ENCODE measurements at places on chromosomes 16 and 17. TPM values are rescaled to one million over a fixed set of nuclear protein-coding genes. Genes with fewer than 3 reads are reported as not detected.

Gene LHX1
- 2.9 TPM for total RNA-seq

Gene METTL22
- 14.2 TPM for total RNA-seq

Gene RRN3
- 43.4 TPM for total RNA-seq

Gene ERN2
- 0.33 TPM for total RNA-seq

Gene TMC8
- total RNA-seq: 2.0 TPM

Gene TPSD1
- not detected for total RNA-seq

Gene ZSCAN10
- total RNA-seq: not detected

Gene CCDC92B
- total RNA-seq: 1.0 TPM

Gene SOX15
- 1.2 TPM for total RNA-seq

Gene MYH11
- total RNA-seq: 3.6 TPM

Gene RPL27
- 1,375 TPM for total RNA-seq

Gene KCNG4
- 0.06 TPM for total RNA-seq

Gene RAB40C
- total RNA-seq: 12.4 TPM

Gene CDT1
- 4.4 TPM for total RNA-seq

Gene JUP
- total RNA-seq: 15.8 TPM

Gene TPSG1
- total RNA-seq: not detected

Gene ZNF750
- not detected for total RNA-seq

Gene HAP1
- 7.3 TPM for total RNA-seq

Gene ASGR1
- total RNA-seq: 8.2 TPM

Gene COQ7
- total RNA-seq: 34.9 TPM

Gene ATP6V0C
- total RNA-seq: 42.6 TPM

Gene SALL1
- total RNA-seq: 14.7 TPM

Gene TMEM114
- 0.79 TPM for total RNA-seq

Gene MT3
- 32.5 TPM for total RNA-seq

Gene MAP3K3
- 26.9 TPM for total RNA-seq

Gene MEOX1
- 2.3 TPM for total RNA-seq

Gene NPIPB5
- 148 TPM for total RNA-seq

Gene TMEM231
- total RNA-seq: 25.1 TPM

Gene IL32
- total RNA-seq: 9.0 TPM

Gene MRPL27
- total RNA-seq: 98.7 TPM

Gene CCL2
- total RNA-seq: 37.1 TPM

Gene ACAP1
- total RNA-seq: 13.7 TPM

Gene WNT3
- total RNA-seq: 5.0 TPM

Gene ZNF23
- 14.5 TPM for total RNA-seq
